Liver (tissue), 10 donors: ENCODE measurements at places on chromosomes 16 and 17.
A peak's percentile ranks its signal among the peaks of the same experiment; 100 is the strongest.

DNA sequence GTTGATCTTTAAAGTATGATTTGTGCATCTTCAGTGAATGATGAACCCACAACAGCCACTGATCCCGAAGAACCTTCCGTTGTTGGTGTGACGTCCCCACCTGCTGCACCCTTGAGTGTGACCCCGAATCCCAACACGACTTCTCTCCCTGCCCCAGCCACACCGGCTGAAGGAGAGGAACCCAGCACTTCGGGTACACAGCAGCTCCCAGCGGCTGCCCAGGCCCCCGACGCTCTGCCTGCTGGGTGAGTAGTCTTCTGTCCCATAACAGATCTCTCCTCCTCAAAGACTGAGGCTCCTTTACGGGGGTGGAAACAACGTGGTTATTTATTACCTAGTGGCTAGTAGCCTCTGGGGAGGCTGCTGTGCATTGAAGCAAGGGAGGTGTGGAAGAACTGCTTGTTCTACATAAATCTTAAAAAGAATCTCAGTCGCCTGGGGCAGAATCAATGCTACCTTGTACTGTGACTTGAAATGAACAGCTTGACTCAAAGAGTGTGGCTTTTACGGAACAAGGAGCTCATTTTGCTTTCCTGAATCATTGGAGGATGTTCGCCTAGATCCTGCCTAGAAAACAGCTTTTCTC lies 63.0 kb upstream of the CLEC18A start:
- no peak for DNase-seq

- DNase-seq: no peak
Measured at GRCh38 chr17:78883089-78883532, 19.9 kb downstream of the CEP295NL start.

GRCh38 chr16:23679986-23680336 lies 1.3 kb downstream of the PLK1 start:
- DNase-seq: no peak

GRCh38 chr16:89363621-89364393 lies 126.6 kb downstream of the ANKRD11 start:
- no peak for DNase-seq

DNA sequence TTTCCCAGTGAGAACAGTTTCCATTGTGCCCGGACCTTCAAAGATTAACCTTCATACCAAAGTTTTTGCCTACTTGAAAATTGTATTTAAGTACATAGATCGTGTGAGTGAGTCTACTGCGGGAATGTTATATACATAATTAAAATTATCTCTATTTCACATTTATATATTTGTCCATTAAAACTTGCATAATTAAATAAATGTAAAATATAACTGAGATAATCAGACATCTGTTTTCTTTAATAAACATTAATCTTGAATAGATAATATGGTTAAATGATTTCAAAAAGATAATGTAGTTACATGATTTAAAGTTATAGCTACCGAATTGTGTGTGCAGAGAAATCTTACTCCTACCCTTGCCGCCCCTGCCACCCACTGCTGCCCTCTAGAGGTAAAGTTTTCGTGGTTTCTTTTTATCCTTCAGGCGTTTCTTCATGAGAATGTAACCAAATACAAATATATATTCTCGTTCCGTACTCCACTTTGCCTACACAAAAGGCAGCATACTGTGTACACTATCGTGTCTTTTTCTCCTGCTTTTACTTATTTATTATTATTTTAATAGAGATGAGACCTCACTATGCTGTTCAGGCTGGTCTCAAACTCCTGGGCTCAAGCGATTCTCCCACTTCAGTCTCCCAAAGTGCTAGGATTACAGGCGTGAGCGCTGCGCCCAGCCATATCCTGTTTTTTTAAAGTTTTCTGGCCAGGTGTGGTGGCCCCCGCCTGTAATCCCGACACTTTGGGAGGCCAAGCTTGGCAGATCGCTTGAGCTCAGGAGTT lies 35.6 kb downstream of the RPA1 start:
- DNase-seq: peak; percentile 69

DNA sequence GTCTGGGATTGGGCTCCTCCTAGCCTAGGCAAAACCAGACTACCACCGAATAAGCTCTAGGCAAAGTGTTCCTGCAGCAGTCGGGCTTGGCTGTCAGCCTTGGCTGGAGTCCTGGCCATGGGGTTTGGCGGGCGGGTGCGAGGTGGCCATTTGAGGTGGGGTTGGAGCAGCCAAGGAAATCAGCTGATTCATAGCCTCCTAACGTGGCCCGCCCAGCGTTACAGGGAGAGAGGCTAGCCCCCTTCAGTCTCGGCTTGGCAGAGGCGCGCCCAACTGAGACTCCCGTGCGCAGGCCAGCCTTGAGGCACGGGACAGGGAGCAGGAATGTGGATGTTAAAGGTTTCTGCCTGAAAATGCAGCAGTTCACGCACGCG lies 1.9 kb downstream of the PMP22 start:
- no peak for DNase-seq

DNA sequence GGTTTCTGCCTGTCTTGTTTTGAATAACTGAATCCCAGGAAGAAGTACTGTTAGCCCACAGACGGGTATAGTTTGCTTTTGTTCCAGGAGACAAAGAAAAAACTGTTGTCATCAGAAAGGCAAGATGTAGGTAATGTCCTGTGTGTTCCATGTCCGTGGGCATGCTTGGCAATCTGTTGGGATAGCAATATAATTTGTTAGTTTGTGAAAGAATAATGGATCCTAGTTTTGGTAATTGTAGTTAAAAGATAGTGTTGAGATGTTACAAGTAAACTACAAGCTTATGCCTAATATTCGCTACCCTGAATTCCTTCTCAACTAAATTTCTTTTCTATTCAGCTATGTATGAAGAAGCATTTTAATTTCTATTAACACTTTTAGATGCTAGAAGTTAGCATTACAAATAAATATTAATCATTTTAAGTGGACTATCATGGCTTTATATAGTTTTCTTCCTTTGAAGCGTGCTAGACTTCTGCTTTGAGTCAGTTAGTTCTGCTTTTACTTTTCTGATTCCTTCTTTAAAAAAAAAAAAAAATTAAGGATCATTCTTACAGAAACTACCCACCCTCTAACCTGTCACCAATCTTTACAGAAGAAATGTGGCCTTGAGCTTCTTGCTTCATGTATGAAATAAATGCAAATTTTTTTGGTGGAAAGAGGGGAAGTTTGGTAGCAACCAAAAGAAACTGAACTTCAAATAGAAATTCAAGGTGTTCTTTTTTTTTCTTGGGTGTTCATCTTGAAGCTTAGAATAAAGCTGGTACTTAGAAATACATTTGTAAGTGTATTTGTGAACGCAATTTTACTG lies 2.4 kb downstream of the EVI2A start:
- no peak for DNase-seq
